ENCODE measurements at places on chromosomes 11 and 22.

DNA sequence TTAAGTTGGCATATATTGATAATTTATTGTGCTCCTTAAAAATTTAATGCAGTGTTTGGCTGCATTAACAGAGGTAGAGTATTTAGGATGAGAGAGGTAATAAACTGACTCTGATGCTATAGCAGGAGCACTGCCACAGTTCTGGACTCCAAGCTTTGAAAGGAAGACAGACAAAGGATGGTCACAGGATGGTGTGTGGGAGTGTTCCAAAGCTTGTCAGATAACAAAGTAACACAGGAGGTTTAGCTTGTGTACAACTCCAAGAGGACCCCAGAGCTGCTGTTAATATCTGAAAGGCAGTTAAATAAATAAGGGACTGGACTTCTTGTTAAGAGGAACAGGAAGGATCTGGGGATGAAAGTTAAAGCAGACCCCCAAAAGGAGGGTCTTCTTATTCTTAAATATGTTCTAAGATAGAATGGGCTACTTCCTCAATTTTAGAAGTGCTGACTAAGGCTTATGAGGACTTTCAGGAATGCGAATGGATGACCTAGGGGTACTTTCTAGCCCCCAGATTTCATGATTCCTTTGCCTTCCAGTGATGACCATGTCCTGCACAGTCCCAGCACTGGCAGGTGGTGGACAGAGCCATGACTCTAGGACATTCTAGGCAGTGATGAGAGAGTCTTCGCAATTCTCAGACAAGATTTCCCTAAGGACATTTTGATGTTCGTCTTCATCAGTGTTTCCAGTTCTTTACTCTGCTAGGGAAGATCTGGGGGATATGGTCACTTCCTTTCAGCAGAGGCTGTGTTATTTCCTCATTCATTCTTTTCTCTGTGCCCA lies 149.1 kb upstream of the RASSF10 start:
- DNase-seq: no peak

GRCh38 chr22:44723801-44724200 lies 21.8 kb downstream of the PRR5 start:
- no peak for DNase-seq

DNA sequence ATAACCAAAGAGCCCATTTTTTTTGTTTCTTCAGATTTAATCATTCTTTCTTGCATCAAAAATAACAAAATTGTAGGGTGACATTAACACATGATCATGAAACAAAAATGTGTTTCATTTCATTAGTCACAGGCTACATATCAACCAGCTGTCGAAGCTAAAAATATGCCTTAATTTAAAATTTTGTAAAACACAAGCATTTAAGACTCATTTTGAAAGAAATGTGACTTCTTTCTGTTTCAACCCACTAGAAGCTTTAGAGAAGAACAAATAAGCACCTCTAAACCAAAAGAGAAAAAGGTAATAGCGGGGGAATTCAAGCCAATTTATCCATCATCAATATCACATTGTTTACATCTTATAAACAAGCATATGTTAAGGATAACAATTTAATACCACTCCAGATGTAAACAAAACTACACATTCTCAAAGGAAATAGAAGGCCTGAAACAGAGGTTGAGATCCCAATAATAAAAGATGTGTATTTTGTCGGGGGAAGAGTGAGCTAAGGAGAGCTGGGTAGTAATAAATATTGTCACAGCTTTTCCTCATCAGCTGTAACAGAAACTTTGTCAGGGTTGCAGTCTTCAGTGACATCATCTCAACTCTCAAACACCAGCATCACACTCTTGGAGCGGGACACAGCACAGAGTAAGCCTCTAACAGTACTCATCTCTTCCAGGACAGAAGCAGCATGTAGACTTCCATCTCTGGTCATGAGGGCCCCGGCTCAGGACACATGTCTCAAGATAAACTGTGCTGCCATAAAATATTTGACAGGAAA lies 42.0 kb downstream of the ALG9 start:
- DNase-seq: no peak

GRCh38 chr11:57566905-57567514 lies 462 bp downstream of the UBE2L6 start:
- no peak for DNase-seq

- DNase-seq: no peak
Measured at GRCh38 chr11:95076416-95076815, 9.7 kb downstream of the SRSF8 start.

GRCh38 chr11:115990004-115990447 lies 485.8 kb upstream of the CADM1 start:
- DNase-seq: no peak

GRCh38 chr11:85965202-85965601 lies 103.7 kb downstream of the PICALM start:
- no peak for DNase-seq

DNA sequence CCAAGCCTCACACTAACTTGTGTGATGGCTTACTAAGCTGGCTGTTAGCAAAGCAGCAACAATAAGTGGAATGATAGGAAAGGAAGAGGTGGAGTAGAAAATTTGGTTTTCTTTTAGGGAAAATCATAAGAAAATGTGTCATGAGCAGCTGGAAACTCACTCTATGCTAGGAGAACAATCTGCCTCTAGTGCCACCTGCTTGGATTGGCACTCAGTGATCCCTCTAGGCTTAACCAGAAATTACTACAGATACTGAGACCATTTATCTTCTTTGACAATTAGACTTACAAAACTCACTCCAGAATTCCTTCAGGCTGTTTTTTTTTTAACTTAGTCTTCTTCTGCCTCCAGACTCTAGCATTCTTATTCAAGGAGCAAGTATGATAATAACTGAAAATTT lies 117.3 kb downstream of the CD44 start:
- no peak for DNase-seq

All from stimulated activated CD4-positive, alpha-beta T cell treated with anti-CD3 and anti-CD28 coated beads, Interleukin-12 subunit alpha, Interleukin-12 subunit beta, amount 100 ng/mL, for 48 hours (primary cell).